ENCODE measurements at places on chromosomes 16 and 17. TPM values are rescaled to one million over a fixed set of nuclear protein-coding genes. Genes with fewer than 3 reads are reported as not detected.

GRCh38 chr17:41190328-41190727 is 641 bp downstream of the KRTAP9-1 start:
- DNase-seq = no peak

GRCh38 chr17:69950701-69951418 is 124.2 kb upstream of the KCNJ16 start:
- no peak for DNase-seq

DNA sequence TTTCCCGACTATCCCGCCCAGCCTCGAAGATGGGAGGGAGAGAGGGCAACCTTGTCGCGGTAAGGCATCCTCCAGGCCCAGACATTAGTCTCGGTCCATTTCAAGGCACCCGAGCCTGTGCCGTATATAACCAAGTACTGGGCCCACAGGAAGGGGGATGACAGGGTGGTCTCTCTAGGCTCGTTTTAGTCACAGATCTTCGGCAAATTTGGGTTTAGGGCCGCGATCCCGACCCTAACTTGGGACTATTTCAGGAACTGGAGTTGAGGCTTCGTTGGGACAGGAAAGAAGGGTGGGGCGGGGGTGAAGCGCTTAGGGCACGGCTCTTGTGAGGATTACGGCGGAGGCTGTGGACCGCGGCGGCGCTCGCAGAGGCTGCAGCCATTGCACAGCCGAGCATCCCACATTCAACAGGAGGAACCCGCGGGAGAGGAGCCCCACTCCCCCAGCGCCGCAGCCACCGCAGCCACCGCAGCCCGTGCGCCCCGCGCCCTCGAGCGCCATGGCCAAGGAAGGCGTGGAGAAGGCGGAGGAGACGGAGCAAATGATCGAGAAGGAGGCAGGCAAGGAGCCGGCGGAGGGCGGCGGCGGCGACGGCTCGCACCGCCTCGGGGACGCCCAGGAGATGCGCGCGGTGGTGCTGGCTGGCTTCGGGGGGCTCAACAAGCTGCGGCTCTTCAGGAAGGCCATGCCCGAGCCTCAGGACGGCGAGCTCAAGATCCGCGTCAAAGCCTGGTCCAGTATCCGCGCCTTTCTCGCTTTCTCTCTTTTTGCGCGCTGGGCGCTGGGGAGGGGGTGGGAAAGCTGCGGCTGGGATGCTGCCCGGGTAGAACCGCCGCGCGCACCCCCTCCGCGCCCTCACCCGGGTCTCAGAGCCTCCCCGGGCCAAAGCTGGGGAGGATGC is at the start of gene VAT1L:
Gene VAT1L, plus strand, starts transcription at position 384 of the 904 bp plus-strand sequence. Its CDS starts 119 bp downstream, at position 503.
- DNase-seq = peak; percentile 37

GRCh38 chr17:1144162-1144561 is 35.6 kb downstream of the ABR start:
- no peak for DNase-seq

DNA sequence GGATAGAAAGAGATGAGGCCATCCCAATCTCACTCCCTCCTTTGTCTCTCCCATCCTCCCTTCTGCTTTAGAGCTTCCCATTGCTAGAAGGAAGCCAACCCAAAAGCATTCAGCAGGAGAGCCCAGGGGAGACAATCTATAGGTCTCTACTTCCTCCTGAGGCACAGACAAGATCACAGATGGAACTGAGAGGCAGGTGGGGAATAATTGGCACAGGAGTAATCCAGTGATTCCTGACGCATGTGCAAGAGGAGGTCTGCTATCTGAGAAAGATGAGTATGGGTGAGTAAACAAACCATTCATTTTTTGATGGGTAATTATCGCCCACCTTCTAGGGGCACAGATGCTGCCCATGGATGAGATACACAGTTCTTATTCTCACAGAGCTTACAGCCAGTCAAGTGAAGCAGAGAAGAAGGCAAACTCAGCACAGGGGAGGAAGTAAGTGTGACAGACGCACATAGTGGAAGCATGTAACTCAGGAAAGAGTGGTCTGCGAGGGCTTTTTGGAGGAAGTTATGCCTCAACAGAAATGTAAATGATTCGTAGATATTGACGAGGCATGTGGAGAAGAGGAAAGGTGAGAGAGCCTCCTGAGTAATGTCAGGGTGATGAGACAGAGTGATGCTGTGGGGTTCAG is 88.9 kb upstream of the HLF start:
- DNase-seq = no peak

GRCh38 chr16:27245276-27246172 is 23.0 kb downstream of the NSMCE1 start:
- DNase-seq = no peak

GRCh38 chr17:44979426-44979995 is 11.4 kb upstream of the C1QL1 start:
- DNase-seq = peak; percentile 25

- peak; percentile 3 for DNase-seq
Observed at GRCh38 chr17:31269578-31269983, 27.5 kb downstream of the OMG start.

DNA sequence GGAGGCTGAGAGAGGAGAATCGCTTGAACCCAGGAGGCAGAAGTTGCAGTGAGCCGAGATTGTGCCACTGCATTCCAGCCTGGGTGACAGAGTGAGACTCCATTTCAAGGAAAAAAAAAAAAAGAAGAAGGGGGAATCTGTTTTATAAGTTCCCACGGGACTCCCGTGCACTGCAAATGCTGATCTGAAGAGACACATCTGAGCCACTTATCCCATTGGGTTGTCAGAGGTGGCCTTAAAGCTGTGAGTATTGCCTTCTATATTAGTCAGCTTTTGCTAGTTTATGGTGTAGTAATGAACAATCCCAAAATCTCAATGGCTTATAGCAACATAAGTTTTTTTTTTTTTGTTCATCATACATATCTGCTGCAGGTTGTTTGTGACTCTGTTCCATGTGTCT is 82.8 kb downstream of the MRM1 start:
- no peak for DNase-seq

CLDN6 gene
- 0.33 TPM for total RNA-seq

GRCh38 chr17:40355804-40356758 is 8.5 kb downstream of the GJD3 start:
- DNase-seq = no peak

TP53TG3C gene
- not detected for total RNA-seq

DNA sequence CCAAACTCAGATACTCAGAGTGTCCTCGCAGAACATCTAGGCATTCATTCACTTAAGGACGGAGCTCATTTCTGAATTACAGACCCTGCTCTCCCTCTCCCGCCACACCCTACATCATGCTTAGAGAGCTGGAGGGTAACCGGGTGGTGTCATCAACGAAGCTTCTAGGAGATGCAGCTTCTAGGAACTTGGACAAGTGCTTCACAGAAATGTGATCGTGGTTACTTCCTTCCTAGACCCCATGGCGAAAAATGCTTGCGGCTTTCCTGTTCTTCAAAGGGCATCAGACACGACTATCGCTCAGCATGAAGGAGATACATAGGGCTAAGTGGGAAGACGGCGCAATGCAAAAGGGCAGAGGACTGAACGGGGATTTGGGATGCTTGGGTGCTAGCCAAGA is 126.8 kb downstream of the ZFHX3 start:
- DNase-seq = no peak

RUNDC3A gene
- total RNA-seq = not detected

- DNase-seq = no peak
Observed at GRCh38 chr17:16475179-16475704, 16.8 kb downstream of the LRRC75A start.

GRCh38 chr17:59859444-59860025 is 33.2 kb downstream of the TUBD1 start:
- DNase-seq = no peak

DNA sequence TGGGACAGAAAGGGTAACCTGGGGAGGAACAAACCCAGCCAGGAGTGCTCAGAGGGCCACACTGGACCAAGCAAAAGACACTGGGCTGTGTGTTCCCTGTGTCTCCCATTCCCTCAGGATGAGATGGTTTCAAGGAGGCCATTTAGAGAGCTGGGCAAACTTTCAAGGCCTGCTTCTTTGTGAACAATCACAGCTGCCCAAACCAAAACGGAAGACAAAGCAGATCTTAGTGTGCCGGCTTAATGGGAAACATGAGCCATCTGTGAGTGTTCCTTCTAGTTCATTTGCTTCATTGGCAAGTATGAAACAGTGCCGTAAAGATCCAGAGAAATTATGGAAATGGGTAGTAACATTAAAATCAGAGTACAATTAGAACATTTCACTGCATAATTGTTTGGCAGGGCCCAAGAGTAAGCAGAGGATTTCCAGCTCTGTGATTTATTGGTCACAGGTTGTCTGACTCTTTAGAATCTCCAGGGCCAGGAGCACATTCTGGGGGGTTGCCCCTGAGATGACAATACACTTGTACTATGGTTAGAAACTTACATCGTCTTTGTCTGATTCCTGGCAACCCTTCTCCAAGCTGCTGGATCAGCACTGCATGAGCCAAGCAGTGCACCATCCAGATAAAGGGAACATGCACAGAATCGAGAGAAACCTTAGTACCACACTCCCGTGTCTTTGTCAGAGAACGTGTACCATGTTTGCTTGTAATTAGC is 412.1 kb downstream of the RBFOX1 start:
- DNase-seq = no peak

DNA sequence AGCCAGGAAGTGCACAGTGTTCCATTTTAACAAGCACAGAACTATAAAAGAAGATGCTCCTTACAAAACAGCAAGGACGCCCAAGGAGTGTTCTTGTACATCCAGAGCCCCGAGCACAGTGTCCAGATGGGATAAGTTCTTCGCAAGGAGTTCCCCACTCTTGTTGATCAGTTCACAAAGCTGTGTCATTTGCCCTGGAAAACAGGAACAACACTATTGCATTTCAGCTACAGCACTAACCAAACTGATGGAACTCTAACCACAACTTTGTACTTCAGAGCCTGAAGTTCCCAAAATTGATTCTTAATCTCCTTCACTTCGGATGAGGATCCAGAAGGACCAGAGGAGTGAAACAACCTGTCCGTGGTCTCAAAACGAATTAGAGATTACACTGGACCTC is 5.1 kb downstream of the COPS3 start:
- DNase-seq = no peak

OTOP2 gene
- total RNA-seq = not detected

PLK1 gene
- 2.3 TPM for total RNA-seq

- DNase-seq = no peak
Observed at GRCh38 chr17:1002412-1002753, 5.5 kb downstream of the TIMM22 start.

DNA sequence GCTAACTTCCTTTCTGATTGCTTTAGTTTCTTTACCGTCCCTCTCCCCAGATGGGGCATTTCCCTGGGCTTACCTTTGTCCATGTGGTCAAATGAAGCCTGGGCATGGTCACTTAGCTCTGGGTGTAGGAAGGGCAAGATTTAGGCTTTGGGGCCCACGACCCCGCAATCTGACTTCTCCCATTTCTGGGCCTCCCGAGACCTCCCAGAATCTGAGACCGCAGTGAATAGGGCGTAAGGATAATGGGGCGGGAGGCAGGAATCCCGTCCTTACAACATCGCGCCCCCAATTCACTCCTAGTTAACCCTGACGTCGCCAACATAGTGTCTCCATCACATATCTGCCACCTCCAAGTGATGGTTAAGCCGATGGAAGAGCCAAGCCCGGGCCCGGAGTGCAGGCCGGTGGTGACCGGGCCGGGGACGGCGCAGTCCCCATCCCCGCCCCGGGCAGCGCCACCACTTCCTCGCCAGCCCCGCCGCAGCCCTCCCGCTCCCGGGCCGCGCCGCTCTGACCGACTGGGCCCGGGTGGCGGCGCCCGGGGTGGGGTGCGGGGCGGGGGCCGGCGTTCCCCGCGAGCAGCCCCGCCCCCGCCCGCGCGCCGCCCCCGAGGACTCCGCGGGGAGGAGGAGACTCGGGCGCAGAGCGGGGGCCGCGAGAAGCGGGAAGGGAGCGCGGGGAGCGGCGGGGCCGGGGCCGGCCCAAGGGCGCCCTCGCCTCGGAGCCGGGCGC is at the start of gene RHBDL3:
Gene RHBDL3, plus strand, starts transcription at position 641 of the 732 bp plus-strand sequence. CDS start 358 bp downstream, outside the sequence.
- no peak for DNase-seq

MAPT gene
- 1.6 TPM for total RNA-seq

TRIM65 gene
- 12.5 TPM for total RNA-seq

DNA sequence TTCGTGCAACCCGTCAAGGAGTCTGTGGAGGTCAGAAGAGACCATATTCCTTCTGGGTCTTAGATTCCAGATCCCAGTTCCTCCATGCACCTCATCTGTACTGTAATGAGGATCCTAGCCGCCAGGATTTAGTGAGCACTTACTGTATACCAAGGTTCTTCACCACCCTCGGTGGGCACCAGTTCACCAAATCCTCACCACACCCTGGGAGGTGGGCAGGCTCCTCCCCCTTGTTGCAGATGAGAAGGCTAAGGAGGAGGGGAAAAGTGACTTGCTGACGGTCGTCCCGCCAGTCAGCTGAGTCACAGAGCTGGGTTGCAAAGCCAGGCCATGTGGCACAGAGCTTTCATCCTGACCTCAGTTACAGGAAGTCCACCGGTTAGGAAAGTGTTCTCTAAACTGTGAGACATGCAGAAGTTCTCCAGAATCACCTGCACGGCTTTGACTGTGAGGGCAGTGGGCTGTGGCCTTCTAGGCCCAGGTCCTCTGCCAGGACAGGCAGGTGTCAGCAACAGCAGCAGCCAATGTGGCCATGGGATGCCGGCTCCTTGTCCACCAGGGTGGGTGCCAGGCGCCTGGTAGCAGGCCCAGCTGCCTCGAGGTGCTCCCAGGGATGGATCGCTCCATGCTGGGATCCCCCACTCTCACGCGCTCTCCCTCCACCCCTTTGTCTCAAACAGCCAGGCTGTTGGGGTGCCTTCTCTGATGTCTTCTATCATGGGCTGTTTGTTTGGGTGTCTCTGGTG is 240.3 kb upstream of the GSE1 start:
- DNase-seq = peak; percentile 65

CISD3 gene
- 11.2 TPM for total RNA-seq

DNA sequence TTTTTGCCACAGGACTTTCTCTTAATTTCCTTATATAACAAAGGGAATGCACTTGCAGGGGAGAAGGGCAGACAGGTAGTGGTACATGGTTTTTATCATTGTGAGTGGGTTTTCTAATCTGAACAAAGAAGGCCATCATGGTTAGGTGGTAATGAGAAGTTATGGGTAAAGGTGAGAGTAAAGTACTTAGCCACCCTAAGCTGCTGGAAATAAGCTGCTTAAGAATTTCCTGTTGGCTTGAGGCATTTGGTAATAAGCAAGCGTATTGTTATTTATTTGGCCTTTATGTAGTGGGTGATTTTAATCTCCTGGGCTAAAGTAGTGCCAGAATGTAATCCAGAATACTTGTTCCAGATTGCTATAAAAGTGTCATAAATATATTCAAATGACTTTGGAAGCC is 27.1 kb downstream of the TAC4 start:
- DNase-seq = no peak

AIPL1 gene
- total RNA-seq = not detected

- peak; percentile 27 for DNase-seq
Observed at GRCh38 chr17:80504686-80505413, 28.4 kb upstream of the NPTX1 start.

- no peak for DNase-seq
Observed at GRCh38 chr16:54856871-54857270, 73.8 kb upstream of the IRX5 start.

DNA sequence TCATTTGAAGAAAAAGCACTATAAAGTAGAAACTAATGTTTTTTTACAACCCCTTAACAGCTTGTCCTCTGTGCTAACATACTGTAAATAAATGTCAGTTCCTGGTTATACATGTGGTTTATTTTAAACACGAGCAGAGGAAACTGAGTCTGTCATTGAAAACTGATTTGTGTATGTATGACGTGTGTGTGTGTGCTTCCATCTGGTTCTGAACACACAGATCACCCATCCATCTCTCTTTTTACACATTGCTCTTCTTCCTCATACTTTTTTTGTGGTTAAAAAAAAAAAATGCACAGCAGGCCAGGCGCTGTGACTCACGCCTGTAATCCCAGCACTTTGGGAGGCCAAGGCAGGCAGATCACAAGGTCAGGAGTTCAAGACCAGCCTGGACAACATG is 49.5 kb downstream of the ZNF423 start:
- DNase-seq = no peak

SLC22A31 gene
- 68.2 TPM for total RNA-seq

SPN gene
- 2.0 TPM for total RNA-seq

DOC2B gene
- 20.0 TPM for total RNA-seq
